ENCODE measurements at places on chromosomes 2 and 18.

DNA sequence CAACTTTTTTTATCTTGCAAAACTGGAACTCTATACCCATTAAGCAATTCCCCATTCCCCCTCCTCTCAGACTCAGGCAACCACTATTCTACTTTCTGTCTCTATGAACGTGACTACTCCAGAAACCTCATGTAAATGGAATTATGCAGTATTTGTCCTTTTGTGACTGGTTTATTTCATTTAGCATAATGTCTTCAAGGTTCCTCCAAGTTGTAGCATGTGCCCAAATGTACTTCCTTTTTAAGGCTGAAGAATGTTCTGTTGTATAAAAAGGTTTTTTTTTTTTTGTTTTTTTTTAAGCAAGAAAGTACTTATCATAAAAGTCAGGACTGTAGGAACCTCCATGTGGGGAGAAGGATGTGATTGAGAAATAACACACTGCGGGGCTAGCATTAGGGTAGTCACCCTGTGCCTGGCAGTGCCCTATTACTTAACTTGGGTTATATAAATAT is 262.9 kb upstream of the FBXO11 start:
- DNase-seq = no peak

GRCh38 chr2:51597086-51597485 is 565.2 kb upstream of the NRXN1 start:
- DNase-seq = no peak

- peak; percentile 96 for DNase-seq
Observed at GRCh38 chr2:26018184-26019055, 15.5 kb upstream of the RAB10 start.

GRCh38 chr2:234827096-234827860 is 124.5 kb upstream of the SH3BP4 start:
- peak; percentile 47 for DNase-seq

GRCh38 chr18:48612917-48613316 is 74.1 kb downstream of the CTIF start:
- no peak for DNase-seq

- no peak for DNase-seq
Observed at GRCh38 chr2:147980940-147981528, 39.5 kb downstream of the ORC4 start.

DNA sequence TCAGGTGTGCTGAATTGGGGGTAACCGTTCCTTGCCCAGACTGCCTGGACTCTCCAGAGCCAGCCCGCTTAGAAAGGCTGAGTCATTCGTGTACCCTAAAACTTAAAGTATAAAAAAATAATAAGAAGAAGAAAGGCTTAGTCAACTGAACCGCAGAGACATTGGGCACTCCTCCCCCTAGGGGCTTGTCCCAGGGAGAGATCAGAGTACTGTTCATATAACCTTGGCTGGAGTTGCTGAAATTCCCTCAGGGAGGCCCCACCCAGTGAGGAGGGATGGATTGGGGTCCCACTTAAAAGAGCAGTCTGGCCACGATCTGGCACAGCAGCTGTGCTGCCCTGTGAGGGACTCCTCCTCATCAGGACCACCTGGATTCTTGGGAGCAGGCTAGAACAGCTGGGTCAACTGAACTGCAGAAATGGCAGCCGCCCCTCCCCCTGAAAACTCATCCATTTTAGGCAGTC is 37.2 kb downstream of the ANKRD12 start:
- DNase-seq = no peak

- no peak for DNase-seq
Observed at GRCh38 chr2:241892299-241893137, 23.0 kb downstream of the RTP5 start.

- no peak for DNase-seq
Observed at GRCh38 chr2:197081294-197081693, 154.8 kb upstream of the PGAP1 start.

DNA sequence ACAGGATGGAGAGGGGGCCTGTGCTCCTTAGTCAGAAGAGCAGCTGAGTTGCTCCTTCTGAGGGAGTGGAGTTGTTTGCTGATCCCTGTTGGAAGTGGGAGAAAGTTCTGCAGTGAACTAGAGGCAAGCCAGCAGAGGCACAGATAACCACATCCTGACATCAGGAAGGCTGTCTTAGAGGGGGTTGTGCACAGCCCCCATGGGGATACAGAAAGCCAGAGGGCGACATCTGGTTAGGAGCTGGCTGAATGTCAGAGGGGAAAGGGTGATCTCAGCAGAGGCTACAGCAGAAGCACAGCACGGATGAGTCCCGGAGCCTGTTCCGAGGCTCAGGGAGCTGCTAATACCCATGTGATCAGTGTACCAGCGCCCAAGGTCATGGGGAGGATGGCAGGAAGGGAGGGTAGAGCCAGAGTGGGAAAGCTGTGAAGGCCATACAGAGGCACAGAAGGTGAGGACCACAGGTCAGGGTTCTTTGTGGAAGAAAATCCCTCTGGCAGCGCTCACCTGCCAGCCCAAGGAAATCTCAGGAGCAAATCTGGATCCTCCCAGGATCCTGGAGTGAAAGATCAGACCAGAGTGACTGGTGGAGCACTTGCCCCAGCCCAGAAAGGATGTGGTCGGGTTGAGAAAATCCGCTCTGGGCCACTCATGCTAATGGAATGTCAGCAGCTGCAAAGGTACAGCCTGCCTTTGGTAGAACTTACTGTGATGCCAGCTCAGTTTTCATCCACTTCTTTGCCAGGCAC is 111.8 kb downstream of the STPG4 start:
- DNase-seq = peak; percentile 96

- peak; percentile 65 for DNase-seq
Observed at GRCh38 chr18:28175150-28175929, 1.6 kb downstream of the CDH2 start.

- DNase-seq = no peak
Observed at GRCh38 chr2:66595556-66595955, 160.6 kb downstream of the MEIS1 start.

DNA sequence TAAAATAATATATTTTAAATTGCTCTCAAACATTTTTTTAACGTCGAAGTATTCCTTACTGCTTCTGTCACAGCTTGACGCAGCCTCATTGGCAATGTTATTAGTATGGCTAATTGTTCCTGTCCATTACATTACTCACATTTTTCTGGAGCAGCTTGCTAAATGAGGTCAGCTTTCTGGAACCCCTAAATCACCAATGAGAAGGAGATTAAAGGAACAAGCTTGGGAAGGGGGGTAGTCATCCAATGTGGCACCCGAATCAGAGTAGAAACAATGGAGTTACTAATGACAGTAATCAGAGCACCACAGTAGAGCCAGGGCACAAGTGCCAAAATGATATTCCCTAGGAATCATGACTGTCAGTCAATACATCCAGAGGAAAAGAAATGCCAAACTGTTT is 5.1 kb downstream of the NEUROD1 start:
- no peak for DNase-seq

DNA sequence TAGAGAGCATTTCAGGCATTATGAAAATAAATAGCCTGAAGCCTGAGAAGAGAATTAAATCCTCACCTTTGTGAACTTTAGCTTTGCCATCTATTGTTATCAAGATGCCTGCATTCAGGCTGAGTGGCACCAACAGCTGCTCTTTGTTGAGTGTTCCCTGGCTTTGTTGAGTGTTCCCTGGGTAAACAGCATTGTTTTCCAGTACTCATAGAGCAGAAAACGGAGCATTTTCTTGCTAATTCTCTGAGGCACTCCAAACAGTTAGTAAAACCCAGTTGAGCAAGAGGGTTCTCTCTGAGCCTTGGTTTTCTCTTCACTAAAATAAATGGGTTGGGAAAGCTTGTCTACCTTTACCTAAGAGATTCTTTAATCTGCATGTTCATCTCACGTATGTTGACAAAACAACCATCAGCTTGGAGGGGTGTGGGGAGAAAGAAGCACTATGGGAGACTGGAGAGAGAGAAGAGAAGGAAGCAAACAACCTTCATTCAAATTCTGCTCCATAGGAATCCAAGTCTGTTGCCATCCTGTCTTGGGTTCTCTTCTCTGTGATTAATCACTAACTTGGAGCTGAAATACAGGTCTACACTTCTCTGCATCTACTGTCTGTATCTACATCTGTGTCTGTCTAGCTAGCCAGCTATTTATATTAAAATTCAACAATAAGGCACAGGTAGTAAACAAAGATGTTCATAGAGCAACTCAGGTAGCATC is 567.0 kb upstream of the SOX11 start:
- no peak for DNase-seq

DNA sequence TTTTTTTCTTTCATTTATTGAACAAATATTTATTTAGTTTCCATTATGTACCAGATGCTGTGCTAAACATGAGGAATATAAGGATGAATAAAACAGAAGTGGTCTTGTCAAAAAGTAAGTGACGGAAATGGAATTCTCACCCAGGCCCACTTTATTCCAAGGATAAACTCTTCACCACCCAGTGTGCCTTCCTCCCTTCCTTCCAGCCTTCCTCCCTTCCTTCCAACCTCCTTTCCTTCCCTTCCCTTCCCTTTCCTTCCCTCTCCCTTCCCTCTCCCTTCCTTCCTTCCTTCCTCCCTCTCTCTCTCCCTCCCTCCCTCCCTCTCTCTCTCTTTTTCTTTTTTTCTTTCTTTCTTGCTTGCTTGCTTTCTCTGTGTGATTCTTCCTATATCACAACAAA is 240.8 kb downstream of the DPP10 start:
- DNase-seq = no peak

DNA sequence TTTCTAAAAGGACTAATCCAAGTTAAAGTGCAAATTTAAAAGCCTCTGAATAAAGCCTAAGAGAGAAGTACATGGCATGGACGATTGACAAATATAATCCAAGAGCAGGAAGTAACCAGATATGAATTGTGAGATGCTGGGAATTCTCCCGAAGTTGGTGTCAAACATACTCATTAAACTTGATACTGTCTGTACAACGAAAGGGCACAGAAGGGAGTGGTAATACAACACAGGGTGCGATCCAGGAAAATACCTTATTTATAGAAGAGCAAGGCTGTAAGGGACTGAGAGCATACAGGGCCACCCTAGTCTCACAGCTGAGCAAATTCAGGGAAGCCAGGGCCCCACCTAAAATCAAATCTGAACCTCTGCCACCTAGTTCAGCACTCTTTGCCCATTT is 41.6 kb downstream of the SEMA4F start:
- DNase-seq = no peak

GRCh38 chr2:39618736-39619135 is 47.0 kb upstream of the TMEM178A start:
- DNase-seq = no peak

DNA sequence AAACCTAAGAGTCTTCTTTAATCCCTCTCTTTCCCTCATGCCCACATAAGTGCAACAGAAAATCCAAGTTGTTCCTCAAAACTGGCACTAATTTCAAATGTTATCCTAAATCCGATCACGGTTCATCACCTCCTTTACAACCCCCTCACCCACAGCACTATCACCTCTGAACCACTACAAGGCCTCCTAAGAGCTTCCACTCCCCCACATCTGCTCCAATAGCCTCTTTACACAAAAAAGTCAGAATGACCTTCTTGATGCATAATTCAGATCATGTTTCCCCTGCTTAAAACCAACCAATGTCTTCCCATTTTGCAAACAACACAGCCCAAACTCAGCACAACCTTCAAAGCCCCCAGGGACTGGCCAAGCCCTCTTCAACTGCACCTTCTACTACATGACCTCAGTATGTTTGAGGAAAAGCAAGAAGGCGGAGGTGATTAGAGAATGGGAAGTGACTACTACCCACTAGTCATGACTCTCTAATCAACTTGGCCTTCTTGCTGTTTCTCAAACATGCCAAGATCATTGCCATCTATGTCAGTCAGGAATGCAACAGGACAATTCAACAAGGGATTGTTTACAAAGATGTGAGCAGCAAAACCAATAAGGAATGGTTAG is 34.6 kb upstream of the GCC2 start:
- DNase-seq = no peak

- no peak for DNase-seq
Observed at GRCh38 chr2:105255979-105256378, 14.4 kb downstream of the GPR45 start.

GRCh38 chr18:79532313-79533007 is 136.7 kb downstream of the NFATC1 start:
- no peak for DNase-seq

DNA sequence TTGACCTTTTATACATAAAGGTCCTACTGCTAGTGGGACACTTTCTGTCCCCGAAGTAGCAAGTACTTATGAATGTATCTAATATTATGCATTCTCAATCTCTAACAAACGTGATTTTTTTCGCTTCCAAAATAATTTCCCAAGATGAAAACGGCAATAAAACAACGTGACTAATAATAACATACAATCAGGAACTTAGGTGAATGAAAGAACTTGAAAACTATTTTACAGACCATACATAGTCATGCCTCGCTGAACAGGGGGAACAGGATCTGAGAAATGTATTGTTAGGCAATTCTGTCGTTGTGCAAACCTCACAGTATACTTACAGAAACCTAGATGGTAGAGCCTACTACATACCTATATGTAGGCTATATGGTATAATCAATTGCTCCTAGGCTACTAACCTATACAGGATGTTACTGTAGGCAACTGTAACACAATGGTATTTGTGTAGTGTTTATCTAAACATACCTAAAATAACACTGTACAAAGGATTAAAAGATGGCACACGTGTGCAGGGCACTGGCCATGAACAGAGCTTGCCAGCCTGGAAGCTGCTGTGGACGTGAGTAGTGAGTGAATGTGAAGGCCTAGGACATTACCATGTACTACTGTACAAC is 2.5 kb downstream of the RTN4 start:
- DNase-seq = peak; percentile 66

- no peak for DNase-seq
Observed at GRCh38 chr18:7720395-7720794, 153.3 kb downstream of the PTPRM start.

DNA sequence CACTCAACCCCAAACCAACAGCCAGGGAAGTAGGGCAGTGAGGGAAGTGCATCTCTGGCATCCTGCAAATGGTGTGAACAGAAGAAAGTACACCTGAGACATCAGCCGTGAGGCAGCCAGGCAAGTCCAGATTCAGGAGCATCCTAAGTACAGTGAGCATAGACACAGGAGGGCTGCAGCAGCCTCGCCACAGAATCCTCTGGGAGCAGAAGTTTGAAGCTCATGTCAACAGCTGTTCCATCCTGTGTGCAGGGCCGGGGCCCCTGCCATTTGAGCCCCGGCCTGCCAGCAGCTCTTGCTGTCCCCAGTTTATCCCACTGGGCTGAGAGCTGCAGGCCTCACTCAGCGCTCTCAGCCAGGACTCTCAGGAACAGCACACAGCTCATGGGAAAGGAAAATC is 14.5 kb downstream of the LOXHD1 start:
- no peak for DNase-seq

DNA sequence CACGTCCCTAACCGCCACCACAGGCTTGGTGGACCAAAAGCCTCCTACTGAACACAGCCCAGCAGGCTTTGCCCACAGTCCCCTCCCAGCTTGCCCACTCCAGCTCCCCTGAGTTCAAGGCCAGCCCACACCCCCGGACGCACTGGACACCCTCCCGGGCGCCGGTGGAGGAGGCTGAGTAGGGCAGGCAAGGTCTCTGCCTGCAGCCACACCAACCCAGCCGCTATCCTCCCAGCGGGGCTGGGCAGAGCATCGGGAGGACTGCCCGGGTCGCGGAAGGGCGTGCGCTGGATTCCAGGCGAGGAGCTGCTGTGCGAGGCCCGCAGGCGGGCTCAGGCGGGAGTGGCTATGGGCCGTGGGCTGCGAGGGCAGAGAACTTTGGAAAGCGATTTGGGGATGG is 49.5 kb downstream of the PLEKHB2 start:
- DNase-seq = no peak

All from kidney tubule cell (primary cell).